ENCODE measurements at places on chromosomes 1 and 21.

GRCh38 chr1:64133036-64133435 is 70.4 kb upstream of the UBE2U start:
- peak; percentile 76 for DNase-seq

DNA sequence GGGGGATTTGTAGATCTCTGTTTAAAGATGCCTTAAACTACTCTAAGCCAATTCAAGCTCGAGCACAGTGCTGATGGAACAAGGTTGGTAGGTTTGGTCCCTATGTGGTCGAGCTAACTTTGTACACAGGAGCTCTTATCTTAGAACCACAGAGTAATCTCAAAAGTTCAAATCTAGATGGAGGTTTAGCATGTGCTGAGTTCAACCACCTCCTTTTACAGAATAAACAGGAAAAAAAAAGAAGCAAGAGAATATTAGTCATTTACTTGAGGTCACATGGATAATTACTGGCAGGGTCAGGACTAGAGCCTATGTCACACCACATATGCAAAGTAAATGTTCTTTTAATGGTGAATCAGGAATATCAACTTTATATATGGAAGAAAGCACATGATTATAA is 86.2 kb downstream of the DTL start:
- no peak for DNase-seq

- DNase-seq: no peak
Observed at GRCh38 chr1:230792691-230793462, 45.7 kb downstream of the CAPN9 start.

DNA sequence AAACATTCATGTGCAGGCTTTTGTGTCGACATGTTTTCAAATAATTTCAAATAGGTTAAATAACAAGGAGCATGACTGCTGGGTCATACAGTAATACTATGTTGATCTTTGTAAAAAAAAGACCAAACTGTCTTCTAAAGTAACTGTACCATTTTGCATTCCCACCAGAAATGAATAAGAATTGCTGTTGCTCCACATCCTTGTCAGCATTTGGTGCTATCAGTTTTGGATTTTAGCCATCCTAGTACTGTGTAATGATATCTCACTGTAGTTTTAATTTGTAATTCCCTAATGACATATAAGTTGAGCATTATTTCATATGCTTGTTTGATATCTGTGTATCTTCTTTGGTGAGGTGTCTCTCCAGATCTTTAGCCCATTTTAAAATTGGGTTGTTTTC is 11.6 kb downstream of the UROD start:
- no peak for DNase-seq

DNA sequence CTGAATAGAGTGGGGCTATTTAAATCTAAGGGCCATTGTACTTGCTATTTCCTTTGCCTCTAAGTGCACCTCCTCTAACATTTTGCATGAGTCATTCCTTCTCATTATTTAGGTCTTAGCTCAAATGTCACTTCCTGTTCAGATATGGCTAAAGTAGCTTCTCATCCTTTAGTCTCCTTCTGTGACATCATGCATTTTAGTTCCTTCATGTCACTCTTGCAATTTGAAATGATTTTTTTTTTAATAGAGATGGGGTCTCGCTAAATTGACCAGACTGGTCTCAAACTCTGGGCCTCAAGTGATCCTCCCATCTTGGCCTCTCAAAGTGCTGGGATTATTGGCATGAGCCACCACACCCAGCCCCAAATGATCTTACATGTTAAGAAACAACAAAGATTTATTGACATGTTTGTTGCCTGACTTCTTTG is 6.6 kb downstream of the TBX19 start:
- no peak for DNase-seq

DNA sequence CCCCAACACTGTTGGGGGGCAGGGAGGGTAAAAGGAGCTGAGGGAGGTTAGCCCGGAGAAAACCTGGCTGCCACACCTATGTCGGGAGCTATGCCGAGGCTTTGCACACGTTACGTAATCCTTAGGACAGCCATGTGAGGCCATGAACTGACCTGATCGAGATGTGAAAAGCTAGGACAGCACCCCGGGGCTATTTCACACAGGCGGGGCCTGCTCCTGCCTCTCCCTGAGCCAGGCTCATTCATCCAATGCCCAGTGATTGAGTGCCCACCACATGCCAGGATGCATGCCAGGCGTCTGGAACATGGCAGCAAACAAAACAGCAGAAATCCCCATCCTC is 30.2 kb downstream of the LDLRAP1 start:
- DNase-seq: no peak

DNA sequence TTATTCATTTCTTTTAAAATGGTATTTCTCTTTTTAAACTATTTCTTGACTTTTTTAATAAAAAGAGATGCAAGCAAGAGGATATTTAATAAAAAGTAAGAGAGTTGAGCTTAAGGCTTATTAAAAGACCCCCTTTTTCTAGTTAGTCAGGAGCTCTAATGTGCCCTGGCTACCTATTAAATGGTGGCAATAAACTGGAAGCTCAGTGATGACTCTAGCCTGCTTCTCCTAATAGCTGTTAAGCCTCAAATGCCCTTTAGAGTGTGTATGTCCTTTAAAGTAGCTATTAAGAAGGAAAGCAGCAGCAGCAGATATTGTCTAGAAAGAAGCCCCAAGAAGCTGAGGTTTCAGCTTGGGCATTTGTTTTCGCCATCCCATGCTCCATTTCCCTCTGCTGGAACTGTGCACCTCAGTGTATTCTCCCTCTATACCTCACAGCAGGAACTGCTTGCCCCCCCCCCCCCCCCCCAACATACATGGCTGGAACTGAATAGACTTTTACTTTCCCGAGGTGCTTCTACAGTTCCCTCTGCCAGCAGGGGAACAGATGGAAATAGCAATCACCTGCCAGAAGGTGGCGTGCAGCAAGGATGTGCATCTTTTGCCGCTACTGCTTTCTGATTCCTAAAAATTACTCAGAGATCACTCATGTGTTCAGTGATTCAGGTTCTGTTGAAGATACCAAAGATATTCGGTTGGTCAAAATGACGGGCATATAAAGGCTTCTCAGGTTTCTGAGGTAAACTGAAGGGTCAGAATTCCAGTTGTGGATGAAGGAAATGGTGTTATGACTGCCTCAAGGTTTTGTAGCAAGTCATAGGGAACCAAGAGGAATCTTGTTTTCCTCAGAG is 2.5 kb downstream of the RGS4 start:
- peak; percentile 30 for DNase-seq

DNA sequence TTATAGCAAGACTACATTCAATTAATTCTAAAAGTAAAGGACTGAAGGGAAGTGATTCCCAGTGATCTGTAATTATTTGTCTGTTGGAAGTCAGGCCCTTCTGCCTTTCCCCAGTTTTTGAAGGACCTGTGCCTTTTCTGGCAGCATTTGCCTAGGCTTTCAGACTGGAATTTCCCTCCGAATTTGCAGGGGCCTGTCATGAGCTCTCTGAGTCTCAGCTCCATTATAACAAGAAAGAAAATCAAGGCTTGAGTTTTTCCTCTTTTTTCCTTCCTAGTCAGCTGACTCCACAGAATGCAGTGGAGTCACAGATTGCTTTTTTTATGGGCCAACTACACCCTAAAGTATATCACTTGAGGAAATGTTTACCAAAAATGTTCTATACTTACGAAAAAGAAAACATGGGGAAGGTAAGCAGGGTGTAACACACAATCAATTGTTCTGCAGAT is 1.1 kb downstream of the NR5A2 start:
- no peak for DNase-seq

- no peak for DNase-seq
Observed at GRCh38 chr1:55128418-55128995, 86.7 kb downstream of the USP24 start.

DNA sequence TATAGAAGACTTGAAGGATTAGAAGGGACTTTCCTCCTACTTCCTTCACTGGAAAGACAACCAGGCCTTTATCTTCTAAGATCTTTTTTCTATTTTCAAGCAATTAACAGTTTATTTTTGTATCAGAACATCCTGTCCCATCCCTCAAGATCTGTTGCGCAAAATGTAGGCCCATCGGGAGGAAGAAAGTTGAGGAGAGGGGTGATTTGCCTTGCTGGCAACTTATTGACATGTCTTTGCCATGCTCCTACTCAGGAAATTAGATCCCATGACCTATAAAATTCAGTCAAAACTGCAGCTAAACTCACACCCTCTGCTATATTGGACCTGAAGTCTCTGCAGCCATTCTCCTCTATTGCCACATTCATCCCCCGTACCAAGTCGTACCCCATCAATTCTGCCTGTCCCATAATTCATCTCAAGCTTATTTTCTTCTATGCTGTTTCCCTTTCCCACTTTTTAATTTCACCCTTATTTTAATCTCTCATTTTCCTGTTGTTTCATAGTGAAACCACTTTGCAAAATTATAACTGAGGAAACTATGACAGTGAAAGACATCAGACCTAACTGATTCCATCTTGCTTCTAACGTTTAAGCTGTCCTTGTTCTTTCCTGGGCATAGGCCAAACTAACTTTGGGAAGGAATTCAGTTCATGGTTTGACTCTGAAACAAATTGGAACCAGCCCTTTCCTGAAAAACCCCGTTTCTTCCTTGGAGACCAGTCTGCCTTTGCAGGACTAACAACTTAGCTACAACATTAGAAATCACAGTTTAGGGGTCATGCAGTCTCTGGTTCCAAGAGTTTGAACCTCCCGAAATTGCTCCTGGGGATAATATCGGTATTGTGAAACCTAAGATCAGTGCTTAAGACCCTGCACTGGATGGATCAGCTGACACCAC is 195.7 kb upstream of the PTBP2 start:
- DNase-seq: no peak

- DNase-seq: peak; percentile 65
Observed at GRCh38 chr1:227945891-227946623, 1.7 kb downstream of the WNT9A start.

GRCh38 chr1:156177919-156178654 is 15.8 kb upstream of the SLC25A44 start:
- no peak for DNase-seq

- DNase-seq: no peak
Observed at GRCh38 chr1:89763649-89763986, 57.2 kb upstream of the LRRC8D start.

- DNase-seq: no peak
Observed at GRCh38 chr1:111921948-111922347, 67.5 kb downstream of the KCND3 start.

DNA sequence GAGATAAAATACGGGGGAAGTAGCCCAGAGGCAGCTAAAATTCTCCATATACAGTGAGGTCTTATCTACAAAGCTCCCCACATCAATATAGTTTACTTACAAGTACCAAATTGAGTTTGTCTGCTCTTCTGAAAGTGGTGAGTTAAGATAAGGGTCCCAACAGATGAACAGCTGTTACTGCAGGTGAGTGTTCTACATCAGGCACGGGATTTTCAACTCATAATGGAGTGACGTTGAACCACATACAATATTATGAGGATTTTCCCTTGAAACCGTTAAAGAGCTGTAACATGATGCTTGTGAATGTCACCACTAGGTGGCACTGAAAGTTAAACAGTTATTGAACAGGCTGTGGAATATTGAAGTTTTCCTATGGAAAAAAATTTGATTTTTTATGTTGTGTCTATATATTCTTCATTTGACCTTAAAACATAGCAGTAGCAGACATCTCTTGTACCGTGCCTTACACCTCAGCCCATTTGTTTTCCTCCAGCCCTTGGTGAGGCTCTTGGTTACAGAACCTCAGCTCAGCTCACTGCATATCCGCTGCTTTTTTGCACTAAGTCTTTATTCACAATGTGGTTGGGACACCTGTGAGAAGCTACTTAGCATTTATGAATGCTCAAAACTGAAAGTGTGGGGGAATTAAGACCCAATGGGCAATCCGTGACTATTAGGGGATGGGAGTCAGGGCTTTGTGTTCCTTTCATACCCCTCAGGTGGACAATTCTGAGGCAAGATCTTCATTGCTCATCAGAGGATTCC is 23.2 kb downstream of the CD1D start:
- DNase-seq: no peak

DNA sequence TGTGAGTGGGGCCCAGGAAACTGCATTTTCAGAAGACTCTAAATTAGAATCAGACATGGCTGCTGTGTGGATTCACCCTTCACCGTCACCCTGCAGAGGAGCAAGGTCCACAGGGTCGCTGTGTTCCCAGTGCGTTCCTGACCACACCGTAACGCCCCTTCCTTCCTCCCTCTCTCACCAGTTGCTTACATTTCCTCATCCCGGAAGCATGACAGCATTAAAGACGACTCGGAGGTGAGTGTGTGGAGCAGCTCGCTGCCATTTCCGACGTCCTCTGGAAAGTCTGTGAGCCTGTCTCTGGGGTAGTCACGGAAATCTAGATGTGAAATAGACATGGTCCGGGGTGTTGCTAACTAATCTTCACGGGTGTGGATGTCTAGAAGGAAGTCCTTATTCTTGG is 45.9 kb downstream of the FAAP20 start:
- DNase-seq: no peak

- no peak for DNase-seq
Observed at GRCh38 chr21:38849776-38850175, 44.0 kb downstream of the ETS2 start.

- DNase-seq: no peak
Observed at GRCh38 chr1:174940646-174941175, 59.0 kb upstream of the CACYBP start.

DNA sequence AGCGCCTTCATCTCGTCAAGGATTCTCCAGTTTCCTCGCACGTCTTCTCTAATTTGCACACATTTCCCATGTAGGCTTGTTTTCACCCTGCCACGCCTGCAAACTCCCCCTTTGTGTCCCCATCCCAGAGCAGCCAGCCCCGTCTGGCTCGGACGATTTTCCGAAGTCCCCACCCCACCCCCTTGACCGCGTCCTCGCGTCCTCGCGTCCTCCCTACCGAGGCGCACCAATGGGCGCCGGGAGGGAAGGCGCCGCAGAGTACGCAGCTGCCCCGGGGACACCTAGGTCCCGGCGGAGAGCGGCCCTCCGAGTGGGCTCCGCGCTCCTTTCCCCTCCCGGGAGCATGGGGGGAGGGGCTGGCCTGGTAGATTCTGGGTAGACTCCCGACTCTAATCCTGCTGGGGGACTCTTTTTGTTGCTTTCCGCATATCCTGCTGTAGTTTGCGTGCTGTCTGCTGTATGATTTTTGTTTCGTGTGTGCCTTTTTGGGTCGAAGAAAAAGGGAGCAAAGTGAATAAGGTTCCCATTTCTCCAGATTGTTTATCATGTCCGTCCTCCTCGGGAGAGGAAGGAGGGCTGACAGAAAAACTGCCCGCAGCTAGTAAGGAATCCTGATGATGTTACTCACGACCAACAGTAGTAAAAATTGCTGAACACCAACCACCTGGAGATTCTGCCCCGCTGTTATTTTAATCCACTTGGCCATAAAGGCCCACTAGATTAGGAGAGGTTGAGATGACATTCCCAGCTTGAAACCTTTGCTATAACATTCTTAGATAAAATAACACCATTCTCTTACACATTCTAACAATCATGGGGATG is 1.5 kb downstream of the CACHD1 start:
- DNase-seq: peak; percentile 54
